CD4-positive, alpha-beta T cell treated with Interleukin-6 for 4 hours (primary cell): ENCODE measurements at places on chromosomes 13 and 19.

GRCh38 chr13:60981407-60981806 is 434.2 kb downstream of the PCDH20 start:
- DNase-seq, result no peak

GRCh38 chr19:12745166-12745897 is 6.3 kb upstream of the BEST2 start:
- no peak for DNase-seq

GRCh38 chr13:39281539-39282150 is 243.4 kb downstream of the NHLRC3 start:
- no peak for DNase-seq

GRCh38 chr13:111245576-111246384 is 74.7 kb upstream of the TEX29 start:
- no peak for DNase-seq

- no peak for DNase-seq
Measured at GRCh38 chr13:24615114-24615513, 65.1 kb upstream of the ATP12A start.

- no peak for DNase-seq
Measured at GRCh38 chr13:111955412-111956065, 111.4 kb upstream of the SOX1 start.

GRCh38 chr19:39971380-39972035 is 543 bp downstream of the PSMC4 start:
- DNase-seq, result no peak

- DNase-seq, result no peak
Measured at GRCh38 chr19:17510220-17510993, 1.0 kb upstream of the PGLS start.

DNA sequence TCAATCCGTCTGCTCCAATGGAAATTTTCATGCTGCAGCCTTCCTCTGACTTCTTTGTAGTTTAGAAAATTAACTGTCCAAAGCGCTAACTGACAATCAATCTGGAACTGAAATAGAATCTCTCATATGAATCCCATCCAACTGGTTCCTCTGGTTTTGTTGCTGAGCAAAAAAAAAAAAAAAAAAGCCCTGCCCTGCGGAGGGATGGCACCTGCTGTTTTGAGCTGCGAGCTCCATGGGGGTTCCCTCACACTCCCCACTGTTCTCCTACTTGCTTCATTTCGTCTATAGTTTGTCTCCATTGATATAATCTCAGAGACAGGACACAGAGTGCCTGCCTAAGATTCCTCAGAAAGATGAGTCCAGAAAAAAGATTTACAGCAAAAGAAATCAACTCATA is 33.4 kb downstream of the FAAP24 start:
- no peak for DNase-seq

- DNase-seq, result no peak
Measured at GRCh38 chr19:40539070-40539469, 37.6 kb upstream of the SHKBP1 start.

DNA sequence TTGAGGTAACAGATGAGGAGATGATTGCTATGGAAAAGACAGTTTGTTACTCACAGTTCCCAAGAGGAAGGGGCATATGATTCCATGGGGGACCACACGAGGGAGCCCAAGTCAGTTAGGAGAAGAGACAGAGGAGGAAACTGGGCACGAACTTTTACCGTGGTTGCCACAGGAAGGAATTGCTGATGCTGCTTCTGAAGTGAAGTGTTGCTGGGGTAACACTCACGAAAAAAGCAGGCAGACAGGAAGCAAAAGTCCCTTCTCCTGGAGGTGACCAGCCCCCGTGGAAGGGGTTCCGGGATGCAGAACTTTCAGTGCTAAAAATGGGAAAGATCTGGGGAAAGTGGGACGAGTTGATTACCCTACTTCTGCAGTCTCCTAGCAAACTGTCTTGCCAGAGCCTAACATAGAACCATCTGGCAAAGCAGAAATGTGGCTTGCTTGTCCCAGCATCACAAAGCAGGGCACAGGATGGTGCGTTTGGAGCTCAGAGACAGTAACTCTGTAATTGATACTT is 35.4 kb upstream of the MAP3K10 start:
- DNase-seq, result peak; percentile 15

DNA sequence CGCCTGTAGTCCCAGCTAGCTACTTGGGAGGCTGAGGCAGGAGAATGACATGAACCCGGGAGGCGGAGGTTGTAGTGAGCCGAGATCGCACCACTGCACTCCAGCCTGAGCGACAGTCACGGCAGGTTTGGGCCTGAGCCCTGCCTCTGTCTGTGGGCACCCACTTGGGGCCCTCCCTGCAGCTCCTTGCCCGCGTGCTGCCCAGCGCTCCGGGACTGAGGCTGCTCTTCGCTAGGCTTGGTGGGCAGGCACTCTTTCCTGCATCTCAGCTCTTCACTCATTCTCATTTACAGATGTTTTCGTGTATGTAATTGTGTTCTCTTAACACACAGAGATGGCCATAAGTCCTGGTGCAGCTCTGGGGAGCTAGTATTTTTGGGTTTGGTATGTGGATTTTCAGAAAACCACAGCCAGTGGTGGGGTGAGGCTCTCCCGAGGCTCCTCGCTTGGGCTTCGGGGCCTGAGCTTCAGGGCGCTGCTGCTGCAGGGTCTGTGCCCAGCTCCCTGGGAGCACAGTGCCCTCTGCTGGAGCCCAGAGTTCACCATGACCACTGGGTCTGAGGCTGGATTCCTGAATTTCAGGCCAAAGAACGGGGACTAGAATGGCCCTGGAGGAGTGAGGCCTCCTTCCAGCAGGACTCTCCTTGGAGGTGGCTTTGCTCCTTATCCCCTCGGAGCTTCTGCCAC is 15.2 kb downstream of the UPF1 start:
- peak; percentile 74 for DNase-seq

- DNase-seq, result no peak
Measured at GRCh38 chr13:104833221-104833620, 1702.2 kb downstream of the EFNB2 start.

- DNase-seq, result no peak
Measured at GRCh38 chr19:41457241-41457640, 14.3 kb downstream of the ERICH4 start.

- no peak for DNase-seq
Measured at GRCh38 chr13:41012536-41012935, 6.6 kb downstream of the ELF1 start.

DNA sequence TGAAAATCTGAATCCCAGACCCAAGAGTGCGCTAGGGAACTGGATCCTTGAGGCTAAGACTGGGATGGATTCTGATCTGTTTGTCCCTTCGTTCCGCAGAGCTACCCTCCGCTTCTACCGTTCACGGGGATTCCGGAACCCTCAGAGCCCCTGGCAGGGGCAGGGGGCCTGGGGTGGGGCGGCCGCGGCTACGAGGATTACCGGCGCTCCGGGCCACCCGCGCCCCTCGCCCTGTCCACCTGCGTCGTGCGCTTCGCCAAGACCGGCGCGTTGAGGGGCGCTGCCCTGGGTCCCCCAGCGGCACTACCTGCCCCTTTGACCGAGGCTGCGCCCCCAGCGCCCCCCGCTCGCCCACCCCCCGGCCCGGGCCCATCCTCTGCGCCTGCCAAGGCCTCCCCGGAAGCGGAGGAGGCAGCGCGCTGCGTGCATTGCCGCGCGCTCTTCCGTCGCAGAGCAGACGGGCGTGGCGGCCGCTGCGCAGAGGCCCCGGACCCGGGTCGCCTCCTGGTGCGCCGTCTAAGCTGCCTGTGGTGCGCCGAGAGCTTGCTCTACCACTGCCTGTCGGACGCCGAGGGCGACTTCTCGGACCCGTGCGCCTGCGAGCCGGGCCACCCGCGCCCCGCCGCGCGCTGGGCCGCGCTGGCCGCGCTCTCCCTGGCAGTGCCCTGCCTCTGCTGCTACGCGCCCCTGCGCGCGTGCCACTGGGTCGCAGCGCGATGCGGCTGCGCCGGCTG is 7.1 kb downstream of the SPRED3 start:
- DNase-seq, result peak; percentile 61

DNA sequence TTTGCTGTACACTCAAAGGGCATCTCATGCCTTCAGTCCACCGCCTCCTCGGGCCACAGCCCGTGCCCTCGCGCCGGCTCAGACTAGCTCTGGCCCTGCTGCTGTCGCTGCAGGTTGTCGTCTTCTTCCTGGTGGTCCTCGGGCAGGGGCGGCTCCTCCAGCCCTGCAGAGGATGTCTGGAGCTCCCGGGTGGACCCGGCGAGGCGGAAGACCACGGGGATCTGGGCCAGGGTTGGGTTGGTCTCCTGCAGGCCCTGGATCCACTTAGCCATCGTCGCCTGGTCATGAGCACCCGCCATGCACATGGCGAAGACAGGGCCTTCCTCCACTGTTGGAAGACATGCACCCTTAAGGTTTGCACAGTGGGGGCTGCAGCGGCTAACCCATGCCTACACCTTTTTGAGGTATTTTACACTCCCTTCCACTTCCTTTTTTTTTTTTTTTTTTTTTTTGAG is 489 bp upstream of the ZNF653 start:
- DNase-seq, result no peak

- no peak for DNase-seq
Measured at GRCh38 chr19:3914199-3914598, 18.7 kb upstream of the NMRK2 start.

DNA sequence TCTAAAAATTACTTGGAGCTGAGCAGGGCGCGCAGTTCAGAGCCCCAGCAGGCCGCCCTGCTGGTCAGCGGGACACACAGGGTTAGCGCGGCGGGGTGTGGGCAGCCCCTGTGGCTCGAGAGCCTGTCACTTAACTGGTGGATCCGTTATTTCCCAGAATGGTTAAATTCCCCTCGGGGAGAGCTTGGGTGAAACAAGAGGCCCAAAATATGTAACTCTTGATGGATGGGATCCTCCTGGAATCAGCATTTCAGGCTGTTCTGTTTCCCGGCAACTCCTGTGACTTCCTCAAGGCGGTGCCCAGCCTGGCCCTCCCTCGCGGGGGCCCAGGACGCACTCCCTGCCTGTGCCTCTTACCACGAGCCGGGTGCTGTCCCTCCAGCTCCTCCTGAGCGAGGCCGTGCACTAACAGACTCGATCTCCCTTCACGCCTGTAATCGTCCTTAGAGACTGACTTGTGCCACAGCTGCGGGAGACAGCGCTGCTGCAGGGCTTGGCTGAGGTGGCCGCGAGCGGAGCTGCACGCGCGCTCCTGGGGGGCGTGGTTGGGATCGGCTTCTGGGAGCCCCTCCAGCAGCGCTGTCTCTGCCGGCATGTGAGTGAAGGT is 9.7 kb downstream of the PTBP1 start:
- no peak for DNase-seq

DNA sequence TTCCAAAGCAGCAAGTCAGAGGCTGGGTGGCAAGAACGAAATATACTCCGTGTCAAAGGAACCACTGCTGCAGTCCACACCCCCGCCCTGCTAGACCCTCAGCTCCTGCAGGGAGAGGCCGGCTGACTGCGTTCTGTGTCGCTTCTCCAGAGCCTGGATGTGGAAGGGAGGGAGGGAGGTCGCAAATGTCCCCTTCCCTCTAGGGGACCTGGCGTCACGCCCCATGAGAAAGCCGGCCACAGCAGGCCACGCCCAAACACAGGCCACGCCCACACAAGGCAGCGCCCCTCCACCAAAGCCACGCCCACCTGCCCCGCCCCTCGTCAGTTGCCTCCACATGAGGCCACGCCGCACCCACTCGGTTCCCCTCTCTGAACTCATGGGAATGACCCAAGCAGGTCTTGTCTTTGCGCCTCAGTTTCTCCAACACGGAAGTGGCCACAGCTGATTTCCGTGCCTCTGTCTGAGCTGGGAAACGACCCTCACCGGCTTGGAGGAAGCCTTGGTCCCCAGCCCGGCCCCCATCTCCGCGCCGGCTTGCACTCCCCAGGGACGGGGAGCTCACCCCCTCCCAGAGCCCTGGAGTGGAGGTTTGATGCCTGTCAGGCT is 38.4 kb upstream of the TCF3 start:
- peak; percentile 64 for DNase-seq

- no peak for DNase-seq
Measured at GRCh38 chr19:29092712-29093552, 120.0 kb downstream of the UQCRFS1 start.

- no peak for DNase-seq
Measured at GRCh38 chr13:45865414-45865813, 13.9 kb upstream of the SIAH3 start.

GRCh38 chr13:40916207-40916998 is 102.7 kb downstream of the ELF1 start:
- DNase-seq, result no peak

DNA sequence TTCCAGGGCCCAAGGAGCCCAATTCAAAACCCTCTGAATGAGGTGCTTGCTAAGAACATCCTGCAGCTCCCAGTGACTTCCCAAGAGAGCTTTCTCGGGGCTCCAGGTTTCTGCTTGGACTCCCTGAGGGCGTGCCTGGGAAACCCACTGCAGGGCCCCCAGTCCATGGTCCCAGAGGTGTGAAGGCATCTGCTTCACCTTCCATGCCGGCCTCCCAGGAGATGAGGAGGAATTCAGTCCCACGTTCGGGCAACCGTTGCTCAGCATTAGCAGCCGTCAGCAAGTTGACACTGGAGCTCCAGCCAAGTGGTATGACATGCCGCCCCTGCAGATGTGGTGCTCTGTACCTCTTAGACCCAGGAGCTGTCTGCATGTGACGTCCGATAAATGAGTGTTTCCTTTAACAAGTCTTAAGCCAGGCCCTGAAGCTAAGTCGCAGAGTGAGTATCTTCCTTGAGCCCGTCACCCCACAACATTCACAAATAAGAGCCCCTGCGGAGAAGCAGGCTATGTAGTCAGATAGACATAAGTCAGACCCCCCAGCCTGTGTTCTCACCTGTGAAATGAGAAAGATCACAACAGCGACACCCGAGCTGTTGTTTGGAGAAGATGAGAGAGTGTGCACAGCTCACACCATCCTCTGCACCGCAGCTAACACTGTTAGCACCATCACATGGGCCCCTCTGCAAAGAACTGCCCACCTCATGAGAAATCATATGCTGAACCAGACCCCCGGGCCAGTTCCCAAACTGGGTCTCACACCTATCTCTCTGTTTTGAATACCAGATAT is 150.3 kb downstream of the KATNAL1 start:
- no peak for DNase-seq

- DNase-seq, result no peak
Measured at GRCh38 chr13:109955598-109955997, 169.2 kb upstream of the IRS2 start.

DNA sequence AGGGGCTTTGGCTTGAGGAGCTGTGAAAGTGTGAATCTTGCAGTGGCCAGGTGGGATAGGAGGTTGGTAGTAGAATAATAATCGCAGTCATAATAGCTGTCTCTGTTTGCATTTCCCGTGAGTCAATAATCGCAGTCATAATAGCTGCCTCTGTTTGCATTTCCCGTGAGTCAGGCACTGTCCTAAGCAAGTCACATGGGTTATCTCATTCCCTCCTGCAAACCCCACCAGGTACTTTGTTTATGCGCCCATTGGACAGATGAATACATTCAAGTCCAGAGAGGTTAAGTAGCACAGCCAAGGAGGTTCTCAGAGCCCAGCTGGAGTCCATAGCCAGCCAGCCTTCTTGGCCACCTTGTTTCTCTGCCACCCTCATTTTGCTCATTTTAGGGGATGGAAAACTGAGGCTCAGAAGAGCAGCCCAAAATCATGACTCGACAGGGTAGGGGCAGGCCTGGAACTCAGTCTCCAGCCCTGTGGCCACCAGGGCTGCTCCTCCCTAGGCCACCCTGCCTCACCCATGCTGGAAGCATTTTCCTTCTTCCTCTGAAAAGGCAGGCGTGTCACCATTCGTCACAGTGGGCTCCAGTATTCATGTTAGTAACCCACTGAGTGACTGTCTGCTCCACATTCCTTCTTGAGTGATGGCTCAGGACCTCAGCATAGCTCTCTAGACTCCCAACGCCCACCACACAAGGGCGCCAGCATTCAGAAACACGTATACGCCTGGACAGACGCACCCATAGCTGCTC is 206.2 kb downstream of the URI1 start:
- DNase-seq, result no peak
